ENCODE measurements at places on chromosomes 2 and 18.
A peak's percentile ranks its signal among the peaks of the same experiment; 100 is the strongest.

- no peak for DNase-seq
Observed at GRCh38 chr2:37357069-37357468, 12.6 kb downstream of the QPCT start.

DNA sequence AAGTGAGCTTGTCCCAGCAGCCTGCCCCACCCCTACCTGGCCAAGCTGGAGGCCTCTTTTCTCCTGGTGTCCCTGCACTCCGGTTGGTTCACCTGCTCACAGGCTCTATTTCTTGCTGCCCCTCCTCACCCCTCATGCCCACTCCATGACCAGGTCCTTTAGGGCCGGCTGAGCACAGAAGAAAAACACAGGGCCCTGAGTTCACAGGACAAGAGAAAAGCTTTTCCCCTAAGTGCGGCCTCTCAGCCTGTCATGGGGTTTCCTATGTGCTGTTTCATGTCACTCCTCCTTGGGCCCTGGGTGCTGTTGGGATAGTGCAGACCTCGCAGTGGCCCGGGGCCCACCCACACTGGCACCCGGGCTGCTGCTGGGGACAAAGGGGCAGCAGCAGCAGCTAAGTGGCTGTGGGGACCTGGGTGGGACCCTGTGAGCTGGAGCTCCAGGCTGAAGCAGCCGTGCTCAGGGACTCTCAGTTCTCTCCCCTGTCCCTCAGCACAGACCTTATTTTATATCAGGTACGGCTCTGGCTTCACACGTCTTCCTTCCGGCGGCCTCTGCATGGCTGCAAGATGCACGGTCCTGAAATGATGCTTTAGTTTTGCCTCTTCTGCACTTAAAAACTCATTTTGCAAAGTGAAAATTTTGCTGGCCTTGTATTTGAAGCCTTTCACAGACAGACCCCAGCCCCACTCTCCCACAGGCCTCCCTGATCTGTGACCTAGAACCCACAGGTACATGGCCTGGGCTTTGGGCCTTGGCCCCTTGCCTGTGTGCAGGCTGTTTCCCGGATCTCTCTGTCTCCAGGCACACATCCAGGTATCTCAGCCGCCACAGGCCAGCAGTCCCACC is 71.8 kb downstream of the SH3RF3 start:
- DNase-seq = no peak

DNA sequence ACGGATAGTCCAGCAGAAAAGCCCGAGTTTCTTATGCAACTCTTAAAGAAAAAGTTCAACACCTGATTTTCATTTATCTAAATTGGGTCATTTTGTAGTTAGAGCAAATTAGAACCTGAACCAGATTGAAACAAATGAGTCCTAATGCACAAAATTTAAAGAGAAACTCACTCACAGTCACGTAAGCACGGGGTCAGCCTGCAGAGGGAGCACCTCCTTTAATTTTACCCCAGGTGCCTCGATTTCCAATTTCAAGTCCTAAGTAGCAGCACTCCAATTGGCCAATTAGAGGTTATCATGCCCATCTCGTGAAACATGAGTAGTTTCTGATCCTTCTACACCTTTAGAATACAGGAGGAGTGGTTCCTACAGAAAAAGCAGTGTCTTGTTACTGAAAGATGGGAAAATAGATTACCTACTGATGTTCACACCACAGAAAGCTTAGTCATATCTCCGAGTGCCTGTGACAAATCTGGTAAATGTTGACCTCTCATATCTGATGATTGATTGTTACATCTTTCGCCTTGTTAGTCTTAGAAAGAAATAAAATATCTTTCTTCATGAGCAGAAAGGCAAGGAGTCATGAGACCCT is 1929.8 kb upstream of the LRRTM1 start:
- no peak for DNase-seq

- no peak for DNase-seq
Observed at GRCh38 chr2:144431998-144432397, 87.9 kb downstream of the ZEB2 start.

DNA sequence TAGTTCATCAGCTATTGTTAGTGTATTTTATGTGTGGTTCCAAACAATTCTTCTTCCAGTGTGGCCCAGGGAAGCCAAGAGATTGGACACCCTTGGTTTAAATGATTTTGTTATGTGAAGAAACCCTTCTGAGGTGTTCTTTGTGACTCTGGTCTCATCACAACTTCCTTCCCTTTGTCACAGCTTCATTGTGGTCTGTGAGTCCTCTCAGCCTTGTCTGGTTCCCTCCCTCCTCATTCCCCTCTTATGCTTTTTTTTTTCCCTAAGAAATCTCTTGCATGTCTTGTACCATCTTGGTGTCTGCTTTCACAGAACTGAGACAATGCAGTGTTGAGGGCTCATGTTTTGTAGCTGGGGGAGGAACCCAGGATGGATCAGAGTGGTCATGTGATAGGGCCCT is 118.9 kb downstream of the TMEM182 start:
- DNase-seq = no peak

DNA sequence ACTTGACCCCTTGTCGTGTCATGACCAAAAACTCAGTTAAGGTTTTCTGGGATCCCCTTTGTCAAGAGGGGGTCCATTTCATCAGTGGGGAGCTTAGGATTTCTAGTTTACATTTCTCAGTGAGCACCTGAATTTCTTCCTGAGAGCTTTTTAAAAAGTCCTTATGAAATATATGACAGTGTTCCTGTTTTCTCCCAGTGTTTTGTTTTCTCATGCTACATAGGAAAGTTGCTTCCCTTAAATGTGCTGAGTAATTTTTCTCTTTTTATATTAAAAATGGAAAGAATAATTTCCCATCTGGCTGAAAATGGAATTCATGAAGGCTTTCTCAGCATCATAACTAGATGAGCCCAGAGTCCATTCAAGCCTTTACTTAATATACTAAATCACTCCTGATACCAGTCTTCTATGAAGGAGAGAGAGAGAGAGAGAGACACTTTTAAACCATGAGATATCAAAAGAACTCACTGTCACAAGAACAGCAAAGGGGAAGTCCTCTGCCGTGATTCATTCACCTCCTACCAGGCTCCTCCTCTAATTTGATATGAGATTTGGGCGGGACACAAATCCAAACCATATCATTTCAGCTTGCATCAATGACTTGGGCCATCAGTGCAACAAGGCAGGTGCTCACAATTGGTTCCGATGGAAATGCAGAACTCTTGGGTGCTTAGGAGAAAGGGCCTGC is 61.1 kb downstream of the XRCC5 start:
- DNase-seq = no peak

DNA sequence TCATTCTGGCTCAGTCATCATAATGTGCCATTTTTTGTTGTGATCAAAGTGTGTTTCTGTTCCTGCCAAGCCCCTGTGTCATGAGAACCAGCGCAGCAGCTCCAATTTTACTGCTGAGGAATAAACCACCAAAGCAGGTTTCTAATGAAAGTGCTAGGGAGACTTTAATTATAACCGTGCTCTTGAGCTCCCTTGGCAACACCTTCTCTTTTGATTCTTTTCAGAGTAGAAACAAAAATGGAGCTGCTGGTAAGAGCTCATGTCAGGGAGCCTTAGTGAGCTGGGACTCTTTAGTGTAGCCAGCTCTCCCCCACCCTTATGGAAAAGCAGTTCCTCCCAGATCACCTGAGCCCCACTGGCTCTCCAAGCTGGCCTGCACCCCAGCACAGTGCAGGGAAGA is 74.3 kb downstream of the LYPD1 start:
- DNase-seq = no peak

- DNase-seq = no peak
Observed at GRCh38 chr18:24180048-24180447, 41.2 kb downstream of the CABYR start.

GRCh38 chr2:29951576-29951975 is 30.2 kb upstream of the ALK start:
- DNase-seq = no peak

DNA sequence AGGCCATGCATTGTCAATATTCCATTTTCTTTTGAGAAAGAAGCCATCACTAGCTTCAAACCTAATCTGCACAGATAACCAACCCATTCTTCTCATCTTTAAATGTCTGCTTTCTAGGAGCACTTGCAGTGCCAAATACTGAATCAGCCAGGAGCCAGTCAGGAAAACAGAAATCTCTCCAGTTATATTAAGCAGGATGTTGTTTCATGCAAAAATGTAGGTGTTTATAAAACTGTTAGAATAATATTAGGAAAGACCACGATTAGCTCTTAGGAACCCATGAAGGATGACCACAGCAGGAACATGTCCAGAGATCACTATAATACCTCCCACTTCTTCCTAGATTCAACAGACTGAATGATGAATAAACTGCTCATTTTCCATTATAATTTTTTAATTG is 86.0 kb downstream of the TTC32 start:
- DNase-seq = no peak

- no peak for DNase-seq
Observed at GRCh38 chr2:120444691-120445240, 98.8 kb downstream of the INHBB start.

- DNase-seq = no peak
Observed at GRCh38 chr2:146503366-146503765, 1341.5 kb upstream of the ACVR2A start.

DNA sequence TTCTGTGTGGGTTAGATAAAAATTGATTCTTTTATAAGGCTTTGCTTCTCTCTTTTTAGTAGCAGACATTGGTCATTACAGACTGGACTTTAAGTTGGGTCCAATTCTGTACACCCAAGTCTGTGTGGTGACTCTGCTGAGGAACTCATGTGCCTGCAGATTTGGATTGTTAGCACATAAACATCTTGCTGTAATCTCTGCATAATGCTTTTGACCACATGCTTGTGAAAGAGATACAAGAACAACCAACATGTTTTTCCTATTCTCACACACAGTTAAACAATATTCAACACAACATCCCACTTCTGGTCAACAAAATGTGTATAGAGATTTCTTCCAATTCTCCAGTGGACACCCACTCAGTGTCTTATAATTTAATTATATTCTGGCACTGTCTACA is 270.1 kb downstream of the RDH14 start:
- no peak for DNase-seq

- no peak for DNase-seq
Observed at GRCh38 chr2:112915300-112916144, 4.6 kb downstream of the IL37 start.

DNA sequence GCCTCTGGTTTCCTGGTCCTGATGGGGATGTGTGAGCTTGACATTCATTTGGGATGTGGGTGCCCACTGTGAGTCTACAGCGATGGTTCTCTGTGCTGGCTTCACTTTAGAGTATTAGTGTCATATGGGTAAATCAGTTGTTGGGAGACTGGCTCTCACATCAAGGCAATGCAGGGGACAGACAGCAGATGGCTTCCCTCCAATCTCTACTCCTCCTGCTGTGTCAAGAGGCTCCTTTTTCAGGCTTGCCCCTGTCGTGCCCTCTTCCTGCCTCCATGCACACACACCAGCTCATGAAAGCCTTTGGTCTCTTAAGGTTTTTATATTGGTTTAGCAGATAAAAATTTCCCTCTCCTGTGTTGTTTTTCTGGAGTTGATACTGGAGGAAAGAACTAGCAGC is 315.6 kb downstream of the RDH14 start:
- DNase-seq = no peak

DNA sequence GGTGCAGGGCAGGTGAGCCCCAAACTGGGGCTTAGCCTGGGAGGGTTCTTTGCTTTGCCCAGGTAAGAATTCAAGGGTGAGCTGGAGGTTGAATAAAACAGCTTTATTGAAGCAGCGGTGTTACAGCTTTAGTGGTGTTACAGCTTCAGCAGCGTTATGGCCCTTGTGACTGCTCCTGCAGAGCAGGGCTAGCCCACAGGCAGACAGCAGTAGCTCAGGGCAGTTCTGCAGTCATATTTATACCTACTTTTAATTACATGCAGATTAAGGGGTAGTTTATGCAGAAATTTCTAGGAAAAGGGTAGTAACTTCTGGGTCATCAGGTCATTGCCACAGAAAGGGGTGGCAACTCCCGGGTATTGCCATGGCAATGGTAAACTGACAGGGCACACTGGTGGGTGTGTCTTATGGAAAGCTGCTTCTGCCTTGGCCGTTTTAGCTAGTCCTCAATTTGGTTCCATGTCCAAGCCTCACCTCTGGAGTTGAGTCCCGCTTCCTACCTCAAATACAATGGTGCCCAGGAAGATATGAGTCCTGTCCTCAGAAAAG is 78.2 kb downstream of the THNSL2 start:
- DNase-seq = no peak

GRCh38 chr2:127400533-127400896 is 12.7 kb upstream of the MAP3K2 start:
- no peak for DNase-seq

DNA sequence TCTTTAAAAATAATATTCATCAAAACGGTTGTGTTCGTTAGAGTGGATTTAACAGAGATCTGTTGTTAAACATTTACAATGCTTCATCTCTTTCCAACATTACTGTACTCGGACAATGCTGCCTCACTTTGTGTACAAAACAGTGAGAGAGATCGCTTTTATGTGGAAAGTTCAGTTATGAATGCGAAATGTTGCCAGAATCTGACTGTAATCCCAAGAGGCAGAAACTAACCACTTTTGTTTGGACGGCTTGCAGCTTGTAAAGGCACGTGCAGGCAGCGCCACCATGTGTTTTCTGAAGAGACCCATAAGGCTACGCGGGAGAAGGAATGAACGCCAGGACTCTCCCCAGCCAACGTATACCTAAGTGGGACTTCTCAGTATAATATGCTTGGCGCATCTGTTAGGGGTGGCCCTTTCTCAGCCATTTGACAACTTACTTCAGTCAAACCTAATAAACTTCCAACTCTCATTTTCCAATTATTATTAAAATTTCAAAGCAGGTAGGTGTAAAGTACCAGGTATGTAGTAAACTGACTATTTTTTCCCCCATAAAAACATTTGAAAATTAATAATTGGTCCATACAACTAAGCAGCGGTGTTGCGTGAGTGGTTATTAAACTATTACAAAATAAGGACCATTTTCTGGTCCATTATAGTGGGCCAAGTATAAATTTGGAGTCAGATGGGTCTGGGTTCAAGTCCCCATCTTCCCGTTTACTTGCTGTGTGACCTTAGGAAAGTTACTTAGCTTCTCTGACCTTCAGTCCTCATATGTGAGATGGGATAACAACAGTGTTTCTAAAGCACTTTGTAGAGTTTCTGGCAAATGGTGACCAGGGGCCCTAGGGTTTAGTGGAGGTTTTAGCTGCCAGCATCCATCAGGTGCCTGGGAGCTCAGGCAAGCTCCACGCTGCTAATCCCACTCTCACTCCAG is 5.6 kb upstream of the NAPG start:
- peak; percentile 62 for DNase-seq

DNA sequence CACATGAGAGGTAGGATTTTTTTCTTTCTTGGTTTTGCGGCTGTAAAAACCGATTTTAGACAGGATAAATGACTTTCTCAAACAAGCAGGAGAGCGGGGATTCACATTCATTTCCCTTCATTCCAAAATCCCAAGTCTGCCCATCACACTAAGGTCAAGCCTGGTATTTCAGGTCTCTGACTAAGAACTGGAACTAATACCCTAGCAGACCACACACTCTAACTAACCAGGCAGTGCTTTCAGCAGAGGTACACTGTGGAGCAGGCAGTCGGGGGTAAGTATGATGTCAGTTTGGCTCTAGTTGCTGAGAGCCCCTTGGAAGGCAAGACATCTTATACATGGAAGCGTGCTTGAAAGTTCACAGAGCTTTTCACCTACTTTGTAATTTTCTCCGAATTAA is 128.1 kb upstream of the LHCGR start:
- no peak for DNase-seq

GRCh38 chr18:49934457-49934856 is 121.1 kb upstream of the ACAA2 start:
- DNase-seq = no peak

Measured in hematopoietic multipotent progenitor cell treated with erythropoietin and hydrocortisone succinate and interleukin-3 and kit ligand, for 17 days (in vitro differentiated cells).